ENCODE measurements at places on chromosomes 5 and 9.

- no peak for DNase-seq
Measured at GRCh38 chr9:78574354-78575045, 277.6 kb downstream of the PSAT1 start.

GRCh38 chr9:135945969-135946368 is 15.2 kb downstream of the UBAC1 start:
- no peak for DNase-seq

GRCh38 chr9:127199001-127199791 is 65.4 kb upstream of the GARNL3 start:
- DNase-seq, result peak; percentile 15

DNA sequence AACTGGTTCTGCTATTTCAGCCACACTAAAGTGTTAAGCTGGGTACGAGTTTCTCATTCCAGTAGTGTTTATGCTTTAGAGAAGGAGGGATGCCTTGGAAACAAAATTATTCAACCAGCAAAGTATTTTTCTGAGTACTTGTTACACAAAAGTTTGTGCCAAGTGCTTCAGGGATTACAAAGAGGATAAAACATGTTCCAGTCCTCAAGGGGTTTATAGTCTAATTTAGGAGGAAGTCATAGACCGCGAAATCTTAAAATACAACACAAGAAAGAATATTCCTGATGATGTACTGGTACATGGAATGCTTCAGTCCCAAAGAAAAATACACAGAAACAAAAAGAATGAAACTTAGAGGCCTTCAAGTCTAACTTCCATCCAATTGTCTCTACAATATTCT is 85.4 kb upstream of the NR4A3 start:
- DNase-seq, result no peak

- no peak for DNase-seq
Measured at GRCh38 chr5:154308443-154309370, 118.2 kb downstream of the GALNT10 start.

DNA sequence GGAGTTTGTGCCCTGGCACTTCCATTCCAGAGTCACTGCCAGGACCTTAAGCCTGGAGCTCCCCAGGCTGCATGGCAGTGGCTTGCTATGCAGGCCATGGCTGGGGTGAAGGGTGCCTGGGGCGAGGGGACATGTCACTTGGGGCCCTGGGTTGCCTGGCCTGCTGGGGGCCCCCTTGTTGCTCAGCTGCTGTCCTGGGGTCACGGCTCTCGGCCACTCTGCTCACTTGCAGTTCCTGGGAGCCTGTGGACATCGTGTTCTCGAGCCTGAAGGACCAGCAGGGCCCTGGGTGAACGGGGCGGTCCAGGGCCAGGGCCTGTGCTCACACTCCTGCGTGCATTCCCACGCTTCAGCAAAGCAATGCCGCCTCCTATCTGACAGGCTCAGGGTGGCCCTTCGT is 14.5 kb upstream of the SLC2A6 start:
- no peak for DNase-seq

DNA sequence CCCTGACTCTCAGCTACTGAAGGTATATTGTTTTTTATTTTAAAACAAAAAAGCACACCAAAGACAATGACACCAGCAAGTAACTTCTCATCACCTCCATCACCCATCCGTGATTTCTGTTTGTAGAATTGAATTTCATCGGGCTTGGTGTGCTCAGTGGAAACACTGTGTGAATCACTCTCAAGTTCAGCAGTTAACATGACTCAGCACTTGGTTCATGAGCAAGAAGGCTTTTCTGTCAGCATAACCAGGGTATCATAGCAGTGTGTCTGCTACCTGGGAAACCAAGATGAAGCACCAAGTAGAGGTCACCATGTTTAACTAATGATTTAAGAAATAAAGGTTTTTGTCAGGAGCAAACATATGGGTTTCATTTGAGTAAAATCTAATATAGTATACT is 123.7 kb downstream of the INSYN2B start:
- no peak for DNase-seq

GRCh38 chr5:142323480-142324135 is 1.2 kb downstream of the SPRY4 start:
- DNase-seq, result no peak

DNA sequence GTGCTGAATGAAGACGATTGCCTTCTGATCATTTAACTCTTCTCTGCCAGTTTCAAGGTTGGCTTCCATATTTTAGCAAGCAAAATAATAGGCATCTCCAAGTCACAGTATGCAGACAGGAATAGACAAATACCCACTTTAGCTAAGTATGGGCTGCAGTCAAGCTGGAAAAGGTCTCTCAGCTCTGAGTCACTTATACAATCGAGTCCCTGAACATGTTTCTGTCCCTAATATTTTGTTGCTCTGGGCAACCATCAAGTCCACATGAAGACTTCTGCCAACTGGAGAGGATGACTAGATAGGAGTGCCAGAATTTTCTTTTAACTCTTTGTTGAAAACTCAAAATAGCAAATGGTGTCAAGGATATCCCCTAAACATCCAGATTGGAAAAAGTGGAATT is 575.3 kb downstream of the RAB3C start:
- DNase-seq, result no peak

DNA sequence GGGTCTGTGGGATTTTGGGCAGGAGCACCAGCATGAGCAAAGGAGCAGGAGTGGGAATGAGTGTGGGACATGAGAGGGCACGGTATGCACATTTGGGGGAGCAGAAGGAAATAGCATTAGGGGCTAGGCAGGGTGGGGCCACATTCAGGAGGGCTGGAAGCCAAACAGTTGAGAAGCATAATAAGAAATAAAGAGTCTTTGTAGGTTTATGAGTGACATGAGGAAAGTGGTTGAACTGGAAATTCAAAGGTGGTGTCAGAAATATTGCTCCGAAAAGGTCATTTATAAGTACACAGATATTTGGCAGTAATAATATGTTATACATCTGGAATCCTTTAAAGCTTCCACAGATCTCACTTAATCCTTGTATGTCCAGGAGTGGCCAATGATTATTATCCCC is 26.4 kb downstream of the ARHGEF28 start:
- no peak for DNase-seq

DNA sequence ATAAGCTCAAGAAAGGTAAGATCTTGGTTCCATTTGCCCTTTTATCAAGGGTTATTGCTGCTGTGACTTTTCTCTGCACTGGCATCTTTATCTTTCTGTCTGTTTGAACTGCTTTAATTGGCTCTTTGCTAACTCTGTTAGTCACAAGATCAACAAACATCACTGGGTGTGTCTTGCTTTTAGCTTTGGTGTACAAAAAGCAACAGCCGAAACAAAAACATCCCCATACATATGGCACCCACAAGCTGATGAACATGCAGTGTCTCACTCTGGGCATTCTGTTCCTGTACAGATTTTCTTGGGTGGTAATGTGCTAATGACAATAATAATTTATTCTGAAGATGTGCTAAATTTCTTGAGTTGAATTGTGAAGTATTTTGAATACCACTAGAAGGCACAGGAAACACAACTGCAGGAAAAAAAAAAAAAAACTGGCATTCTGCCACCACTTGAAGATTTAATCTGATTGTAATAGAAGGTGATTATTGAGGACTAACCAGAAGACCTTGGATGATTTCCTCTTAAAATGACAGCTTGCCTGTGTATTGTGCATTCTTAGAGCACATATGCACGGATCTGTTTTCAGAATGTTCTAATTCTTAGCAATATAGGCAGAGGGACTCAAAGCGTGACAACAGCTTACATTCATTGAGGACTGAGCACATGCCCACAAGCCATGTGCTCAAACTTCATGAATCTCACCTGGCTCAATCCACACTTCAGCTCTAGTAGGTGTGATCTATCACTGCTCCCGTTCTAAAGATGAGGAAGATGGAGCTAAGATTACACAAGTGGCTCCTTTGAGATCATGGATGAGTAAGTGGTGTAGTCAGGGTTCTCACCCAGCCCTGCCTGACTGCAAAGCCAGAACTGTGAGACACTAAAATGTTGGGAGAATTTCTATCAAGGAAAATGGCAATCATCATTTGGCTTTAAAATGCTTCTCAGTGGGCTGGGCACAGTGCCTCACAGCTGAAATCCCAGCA is 96.4 kb downstream of the EBF1 start:
- no peak for DNase-seq

GRCh38 chr9:36597412-36598178 is 24.9 kb downstream of the MELK start:
- no peak for DNase-seq

DNA sequence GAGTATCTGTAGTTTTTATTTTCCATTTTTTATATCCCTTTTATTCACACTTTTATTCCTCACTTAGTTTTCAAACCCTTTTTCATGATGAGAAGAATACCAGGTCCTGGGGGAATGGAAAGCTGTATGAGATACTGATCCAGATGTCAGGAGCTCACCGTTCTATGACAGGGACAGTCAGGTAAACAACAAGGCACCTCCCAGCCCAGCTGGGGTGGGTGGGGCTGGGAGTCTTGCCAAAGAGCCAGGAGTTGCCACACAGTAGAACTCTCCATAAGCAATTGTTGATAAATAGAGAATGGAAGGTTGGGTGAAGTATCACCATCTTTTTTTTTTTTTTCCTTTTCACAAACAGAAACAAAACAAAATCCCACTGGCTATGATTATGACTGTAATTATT is 225.8 kb downstream of the NSG2 start:
- DNase-seq, result peak; percentile 64

GRCh38 chr9:32698706-32699277 is 63.3 kb upstream of the TAF1L start:
- no peak for DNase-seq

GRCh38 chr9:100021931-100022330 is 76.9 kb downstream of the ERP44 start:
- DNase-seq, result no peak

Measured in NCI-H2029 treated with DMSO at 0.1 percent for 48 hours (cell line).